Immature natural killer cell (primary cell): ENCODE measurements at places on chromosomes 7 and 10. TPM values are rescaled to one million over a fixed set of nuclear protein-coding genes. Genes with fewer than 3 reads are reported as not detected.
A peak's percentile ranks its signal among the peaks of the same experiment; 100 is the strongest.

DNA sequence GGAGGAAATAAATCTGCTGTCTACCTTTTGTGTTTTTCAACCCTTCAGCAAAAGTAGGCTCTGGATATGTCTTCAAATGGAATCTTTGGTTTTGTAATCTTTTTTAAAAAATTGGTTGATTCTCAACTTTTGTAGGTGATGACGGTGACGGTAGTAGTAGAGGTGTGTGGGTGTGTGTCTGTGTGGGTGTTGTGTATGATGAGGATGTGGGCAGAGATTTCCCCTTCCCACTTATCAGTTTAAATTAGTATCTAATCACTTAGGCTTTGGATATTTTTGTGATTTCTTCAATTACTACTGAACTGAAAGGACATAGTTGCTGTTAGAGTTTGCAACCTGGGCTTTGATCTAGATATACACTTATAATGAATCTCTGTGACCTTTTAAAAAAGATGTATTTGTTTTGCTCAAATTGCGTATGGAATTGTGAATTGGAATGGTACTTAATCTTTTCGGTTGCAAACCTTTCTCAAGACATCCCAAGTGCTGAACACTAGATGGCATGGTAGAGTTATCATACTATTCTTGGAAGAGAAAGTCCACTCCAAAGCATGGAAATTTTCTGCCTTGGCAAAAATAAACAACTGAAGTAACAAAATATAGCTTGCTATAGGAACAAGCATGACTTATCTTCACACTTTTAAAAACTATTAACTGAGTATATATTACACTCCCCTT lies 51.9 kb upstream of the A1CF start:
- no peak for DNase-seq

DNA sequence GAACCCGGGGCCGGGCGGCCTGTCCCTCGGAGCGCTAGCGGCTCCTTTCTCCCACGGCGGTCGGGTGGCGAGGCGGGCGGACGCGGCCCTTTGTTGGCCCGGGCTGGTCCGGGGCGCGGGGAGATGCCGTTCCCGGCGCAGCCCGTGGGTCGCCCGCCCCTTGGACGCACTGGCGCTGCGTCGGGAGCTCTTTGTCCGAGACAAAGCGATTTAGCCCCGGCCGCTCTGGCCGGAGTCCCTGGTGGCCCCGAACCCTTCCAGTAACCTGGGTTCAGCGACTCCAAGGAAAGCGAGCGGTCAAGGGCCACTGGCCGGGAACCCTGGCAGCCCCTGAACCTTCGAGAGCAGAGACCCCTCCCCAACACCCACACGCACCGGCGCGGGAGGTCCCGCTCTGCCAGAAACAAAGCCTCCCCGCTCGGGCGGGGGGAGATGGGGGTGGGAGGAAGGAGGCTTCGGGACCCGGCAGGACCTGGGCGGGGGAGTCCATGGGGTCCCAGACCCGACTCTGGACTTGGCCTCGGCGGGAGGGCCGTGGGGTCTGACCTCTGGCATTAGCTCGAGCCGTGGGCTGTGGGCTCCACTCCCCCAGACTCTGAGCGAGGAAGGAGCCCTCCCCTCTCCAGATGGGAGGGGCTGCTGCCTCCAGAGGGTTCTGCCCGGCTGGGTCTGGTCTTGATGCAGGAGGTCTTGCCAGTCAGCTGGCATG lies 836 bp downstream of the DPYSL4 start:
- DNase-seq, result no peak

CELF2 gene
- polyA plus RNA-seq, result 174 TPM

GRCh38 chr7:95335093-95335492 lies 10.8 kb upstream of the PON1 start:
- no peak for DNase-seq

DNA sequence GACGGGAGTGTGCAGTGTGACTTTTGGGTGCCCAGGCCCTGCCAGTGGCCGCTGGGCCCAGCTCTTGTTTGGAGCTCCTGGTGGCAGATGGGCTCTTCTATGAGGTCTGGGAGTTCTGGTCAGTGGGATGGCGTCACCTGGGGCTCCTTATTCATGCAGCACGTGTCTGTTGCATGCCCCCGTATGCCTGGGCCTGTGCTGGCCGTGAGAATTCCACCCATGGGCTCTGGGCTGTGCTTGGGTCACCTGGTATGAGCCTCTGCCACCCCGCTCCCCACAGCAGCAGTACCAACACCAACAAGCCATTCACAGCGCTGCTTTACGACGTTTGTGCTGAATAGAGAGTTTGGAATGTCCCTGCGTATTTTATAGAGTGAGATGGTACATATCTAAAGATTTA lies 27.1 kb downstream of the INPP5A start:
- DNase-seq, result no peak

GRCh38 chr10:112526139-112526538 lies 79.1 kb downstream of the VTI1A start:
- DNase-seq, result peak; percentile 13

CREB3L2 gene
- 12.6 TPM for polyA plus RNA-seq

GRCh38 chr10:29681676-29682448 lies 47.1 kb upstream of the SVIL start:
- peak; percentile 78 for DNase-seq
